ENCODE measurements at places on chromosomes 6 and 20.

DNA sequence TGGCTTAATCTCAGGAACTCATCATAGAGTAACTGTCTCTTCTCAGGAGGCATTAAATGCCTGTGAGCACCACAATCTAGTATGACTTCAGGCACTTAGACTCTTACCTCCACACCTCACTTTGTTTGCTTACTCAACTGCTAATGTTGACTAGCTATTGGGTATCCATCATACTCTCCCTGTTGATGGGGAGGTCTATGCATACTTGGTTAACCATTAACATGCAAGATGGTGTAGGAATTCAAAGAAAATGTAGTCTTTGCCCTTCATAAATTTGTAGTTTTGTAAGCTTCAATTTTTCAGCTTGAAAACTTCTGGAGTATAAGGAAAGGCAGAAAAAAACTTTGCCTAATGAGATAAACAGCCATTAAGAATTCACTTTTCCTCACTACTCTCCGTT lies 501.0 kb upstream of the MARCKS start:
- DNase-seq = no peak

DNA sequence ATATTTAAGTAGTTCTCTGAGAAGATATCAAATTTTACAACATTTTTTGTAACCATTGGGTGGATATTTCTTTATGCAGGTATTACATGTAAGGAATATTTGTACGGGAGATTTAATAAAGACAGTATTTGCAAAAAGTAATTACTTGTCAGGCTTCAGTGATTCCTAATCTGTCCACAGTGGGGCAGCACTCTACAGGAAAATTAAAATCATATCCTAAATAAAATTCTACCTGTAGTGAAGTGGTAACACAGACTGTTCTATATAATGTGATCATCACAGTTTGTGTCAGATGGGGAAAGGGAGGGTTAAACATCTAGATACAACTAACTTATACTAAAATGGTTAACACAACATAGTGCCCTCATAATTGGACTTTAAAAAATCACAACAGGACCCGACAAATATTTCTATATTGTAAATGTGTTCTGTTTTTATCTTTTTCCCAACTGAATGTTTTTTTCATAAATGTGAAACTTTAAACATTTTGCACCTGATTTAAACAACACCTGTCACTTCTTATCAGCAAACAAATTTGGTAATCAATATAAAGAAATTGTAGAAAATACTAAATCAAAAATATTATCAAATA lies 145.6 kb upstream of the MANEA start:
- no peak for DNase-seq

GRCh38 chr20:5156675-5157448 lies 30.1 kb downstream of the CDS2 start:
- no peak for DNase-seq

DNA sequence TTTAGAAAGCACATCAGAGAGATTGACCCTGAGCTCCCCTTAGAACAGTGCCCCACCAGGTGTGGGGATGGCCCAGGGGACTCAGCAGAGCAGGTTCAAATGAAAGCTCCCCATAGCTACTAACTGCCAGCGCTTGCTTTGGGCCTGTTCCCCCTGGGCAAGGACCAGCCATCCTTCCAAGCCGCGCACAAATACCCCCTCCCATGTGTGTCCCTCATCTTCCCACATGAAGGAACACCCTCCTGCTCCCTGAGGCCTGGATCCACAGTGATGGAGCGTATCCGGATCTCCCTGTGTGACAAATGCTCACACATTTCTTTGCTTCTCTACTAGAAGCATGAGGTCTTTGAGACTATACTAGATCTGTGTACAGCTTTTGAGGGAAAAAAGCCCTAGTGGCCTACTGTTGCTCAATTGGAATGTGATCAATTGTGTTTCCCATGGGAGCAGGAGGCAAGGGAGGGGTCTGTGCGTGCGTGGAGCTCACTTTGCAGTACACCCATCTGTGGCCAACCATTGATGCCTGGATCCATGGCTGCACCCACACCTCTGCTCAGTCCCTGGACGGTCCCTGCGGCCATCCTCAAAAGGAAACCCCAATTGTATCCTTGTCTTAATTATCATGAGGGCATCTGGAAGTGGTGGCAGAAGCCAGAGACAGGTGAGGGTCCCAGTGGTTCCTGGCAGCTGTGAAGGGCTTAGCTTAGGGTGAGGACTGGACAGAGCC lies 1.4 kb upstream of the RAET1G start:
- no peak for DNase-seq

- DNase-seq = no peak
Measured at GRCh38 chr6:36508532-36508931, 38.7 kb downstream of the STK38 start.

DNA sequence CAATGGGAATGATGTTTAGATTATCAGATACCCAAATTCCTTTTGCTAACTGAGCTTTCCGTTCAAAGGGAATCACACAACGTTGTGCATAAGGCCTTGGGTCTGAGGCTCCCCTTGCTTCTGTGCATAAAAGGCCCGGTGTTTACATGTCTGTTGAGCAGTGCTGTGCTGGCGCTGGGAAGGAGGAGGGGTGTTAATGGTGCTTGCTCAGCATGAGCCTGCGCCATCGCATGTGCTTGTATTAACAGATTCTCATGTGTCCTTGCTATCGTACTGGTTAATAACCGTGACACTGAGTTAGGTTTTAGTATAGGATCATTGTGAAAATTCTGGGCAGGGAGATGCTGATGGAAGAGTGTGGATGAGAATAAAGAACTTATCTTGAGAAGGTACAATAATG lies 62.3 kb upstream of the TRAF3IP2 start:
- DNase-seq = no peak

DNA sequence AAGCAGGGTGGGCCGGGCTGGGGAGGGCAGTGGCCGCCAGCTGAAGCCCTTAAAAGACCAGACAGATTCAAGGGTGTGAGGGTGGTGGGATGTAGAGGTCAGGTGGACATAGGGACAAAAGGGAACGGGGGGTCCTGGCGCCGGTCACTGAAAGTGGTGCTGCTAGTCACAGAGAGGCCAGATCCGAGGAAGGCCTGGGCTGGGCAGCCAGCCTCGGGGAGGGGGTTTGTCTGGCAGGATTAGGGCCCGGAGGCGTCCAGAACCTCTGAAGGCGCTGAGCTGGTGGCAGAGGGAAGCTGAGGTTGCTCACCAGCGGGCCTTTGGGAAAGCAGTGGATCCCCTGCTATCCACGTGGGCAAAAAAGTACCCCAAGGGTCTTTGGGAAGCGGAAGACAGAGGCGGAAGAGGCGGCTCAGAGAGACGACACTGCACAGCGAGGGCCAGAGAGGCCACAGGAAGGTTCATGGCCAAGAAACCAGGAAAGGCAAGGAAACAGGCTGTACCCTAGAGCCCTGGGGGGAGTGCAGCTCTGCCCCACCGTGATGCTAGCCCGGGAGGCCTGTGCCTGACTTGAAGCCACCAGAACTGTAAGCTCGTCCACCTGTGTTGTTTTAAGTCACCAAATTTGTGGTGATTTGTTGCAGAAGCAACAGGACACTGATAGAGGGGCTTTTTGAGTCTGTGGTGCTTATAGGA lies 106.0 kb downstream of the TMEM242 start:
- DNase-seq = no peak

DNA sequence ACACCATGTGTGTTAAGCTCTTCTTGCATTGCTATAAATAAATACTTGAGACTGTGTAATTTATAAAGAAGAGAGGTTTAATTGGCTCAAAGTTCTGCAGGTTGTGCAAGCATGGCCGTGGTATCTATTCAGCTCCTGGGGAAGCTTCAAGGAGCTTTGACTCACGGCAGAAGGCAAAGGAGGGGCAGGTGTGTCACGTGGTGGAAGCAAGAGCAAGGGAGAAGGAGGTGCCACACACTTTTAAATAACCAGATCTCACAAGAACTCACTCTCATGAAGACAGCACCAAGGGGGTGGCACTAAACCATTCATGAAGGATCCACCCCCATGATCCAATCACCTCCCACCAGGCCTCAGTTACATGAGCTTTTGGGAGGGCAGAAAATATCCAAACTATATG lies 193.7 kb downstream of the ERMARD start:
- no peak for DNase-seq

DNA sequence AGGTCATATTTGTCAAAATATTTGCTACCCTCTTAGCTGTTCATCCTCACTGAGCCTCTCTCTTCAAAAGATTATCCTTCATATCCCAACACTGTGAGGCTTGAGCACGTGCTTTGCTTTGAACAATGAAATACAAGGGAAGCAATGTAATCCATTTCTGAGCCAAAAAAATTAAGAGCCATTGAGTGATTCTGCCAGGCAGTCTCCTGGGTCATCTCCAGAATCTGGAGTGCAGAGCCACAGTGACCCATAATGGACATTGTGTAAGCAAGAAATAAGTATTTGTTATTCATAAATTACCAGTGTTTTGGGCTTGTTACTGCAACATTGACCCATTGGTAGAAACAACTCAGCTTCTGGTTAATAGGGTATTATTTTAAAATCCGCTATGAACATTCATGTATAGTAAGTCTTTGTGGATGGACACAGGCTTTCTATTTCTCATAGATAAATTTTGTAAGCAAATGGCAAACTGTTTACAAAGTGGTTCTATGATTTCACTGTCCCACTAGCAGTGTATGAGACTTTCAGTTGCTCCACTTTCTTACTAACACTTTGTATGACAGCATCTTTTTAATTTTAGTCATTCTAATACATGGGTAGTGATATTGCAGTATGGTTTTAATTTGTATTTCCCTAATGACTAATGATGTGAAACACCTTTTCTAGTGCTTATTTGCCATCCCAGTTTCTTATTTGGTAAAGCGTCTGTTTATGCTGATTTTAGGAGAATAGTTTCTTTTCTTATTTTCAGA lies 358.2 kb downstream of the PLCB1 start:
- DNase-seq = no peak

GRCh38 chr6:67736161-67736560 lies 898.9 kb upstream of the ADGRB3 start:
- DNase-seq = no peak

DNA sequence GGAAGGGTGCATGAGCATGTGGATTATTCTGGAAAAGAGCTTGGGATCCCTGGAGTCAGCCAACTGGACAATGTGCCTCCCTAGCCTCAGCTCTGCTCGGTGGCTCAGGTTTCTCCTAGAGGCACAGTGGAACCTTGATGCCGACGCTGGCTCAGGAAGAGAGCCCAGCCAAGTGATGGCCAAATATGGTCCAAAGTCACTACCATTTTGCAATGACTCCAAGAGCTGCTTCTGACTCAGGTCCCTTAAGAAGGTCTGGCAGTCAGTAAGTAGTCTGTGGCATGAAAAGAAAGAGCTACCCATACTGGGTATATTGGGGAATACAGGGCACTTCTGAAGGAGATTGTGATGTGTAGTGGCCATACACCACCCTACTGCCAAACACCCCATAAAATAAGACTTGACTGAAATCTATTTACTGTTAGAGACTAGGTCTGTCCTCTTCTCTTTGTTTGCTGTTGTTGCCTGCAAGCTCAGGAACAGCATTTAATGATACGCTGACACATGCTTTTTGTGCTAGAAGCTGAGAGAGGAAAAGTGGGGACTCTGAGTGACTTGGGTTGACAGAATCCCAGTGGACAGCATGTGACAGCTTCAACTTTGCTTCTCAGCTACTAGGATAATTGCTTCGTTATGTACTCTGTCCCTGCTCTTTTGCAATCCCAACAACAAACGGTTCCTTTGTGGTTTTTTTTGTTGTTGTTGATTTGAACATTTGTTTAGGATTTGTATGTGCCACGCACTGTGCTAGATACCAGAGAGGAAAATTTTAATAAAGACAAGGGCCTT lies 30.3 kb upstream of the OGFRL1 start:
- no peak for DNase-seq

DNA sequence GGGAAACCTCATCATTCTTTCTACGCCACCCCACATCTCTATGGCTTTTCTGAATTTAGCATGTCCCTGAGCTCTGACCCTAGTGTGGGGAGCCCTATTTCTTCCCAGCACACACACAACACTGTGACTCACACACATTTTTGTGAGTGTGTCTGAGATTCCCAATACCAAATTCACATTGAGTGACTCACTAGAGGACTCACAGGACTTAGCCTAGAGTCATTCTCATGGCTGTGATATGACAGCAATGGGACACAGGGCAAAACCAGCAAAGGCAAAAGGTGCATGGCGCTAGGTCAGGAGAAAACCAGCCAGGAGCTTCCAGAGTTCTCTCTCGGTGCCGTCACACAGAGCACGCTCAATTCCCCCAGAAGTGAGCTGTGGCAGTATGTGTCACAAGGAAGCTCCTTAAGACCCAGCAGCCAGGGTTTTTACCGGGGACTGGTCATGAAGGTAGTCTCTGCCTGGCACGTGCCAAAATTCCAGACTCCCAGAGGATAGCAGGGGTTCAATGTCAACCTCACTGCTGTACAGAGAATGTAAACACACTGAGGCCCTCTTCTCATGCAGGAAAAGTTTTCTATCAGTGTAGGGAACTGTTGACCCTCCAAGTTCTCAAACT lies 6.2 kb downstream of the CSTL1 start:
- DNase-seq = no peak

DNA sequence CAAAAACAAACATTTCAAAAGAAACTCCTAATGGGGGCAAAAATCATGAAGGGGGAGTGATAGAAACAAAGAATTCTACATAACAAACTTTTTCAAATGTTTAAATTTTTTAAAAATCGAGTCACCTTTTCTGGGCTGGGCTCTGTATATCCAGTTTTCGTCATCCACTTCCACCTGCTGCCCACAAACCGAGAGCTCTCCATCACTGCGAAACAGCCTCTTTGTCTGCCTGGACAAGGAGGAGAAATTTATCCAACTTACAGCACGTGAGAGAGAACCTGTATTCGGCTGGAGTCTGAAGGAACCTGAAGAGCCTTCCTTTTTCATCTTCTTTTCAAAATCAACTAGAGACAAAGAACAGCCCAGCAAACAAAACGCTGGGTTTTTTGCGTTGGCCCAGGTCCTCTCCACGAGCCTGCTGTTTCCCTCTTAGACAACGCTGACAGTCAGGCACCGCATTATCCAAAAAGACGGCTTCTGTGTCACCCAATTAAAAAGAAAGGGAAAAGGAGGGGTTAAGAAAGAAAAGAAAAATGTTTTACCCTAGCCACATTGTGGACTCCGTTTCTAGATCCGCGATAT lies 72.4 kb upstream of the NHSL1 start:
- no peak for DNase-seq

GRCh38 chr6:36639171-36639808 lies 39.2 kb upstream of the CDKN1A start:
- DNase-seq = no peak

DNA sequence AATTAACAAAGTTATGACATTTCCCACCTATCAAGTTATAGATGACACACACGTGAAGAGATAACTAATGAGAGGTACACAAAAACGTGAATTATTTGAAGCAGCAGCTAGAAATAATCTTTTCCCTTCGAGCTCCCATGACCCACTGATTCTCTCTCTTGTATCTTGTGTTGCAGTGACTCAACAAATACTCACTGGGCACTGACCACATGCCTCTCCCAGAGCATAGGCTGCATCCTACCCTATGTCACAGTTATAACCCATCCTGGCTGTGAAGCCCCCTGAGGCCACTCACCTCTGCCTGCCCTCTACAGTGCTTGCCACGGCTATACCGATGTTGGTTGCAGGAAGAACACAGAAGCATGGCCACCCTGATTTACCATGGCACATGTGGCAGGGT lies 91.8 kb downstream of the INSM1 start:
- no peak for DNase-seq

- no peak for DNase-seq
Measured at GRCh38 chr20:9989066-9989724, 45.6 kb upstream of the ANKEF1 start.
